CMK (cell line): ENCODE measurements at places on chromosomes 7 and 10.

DNA sequence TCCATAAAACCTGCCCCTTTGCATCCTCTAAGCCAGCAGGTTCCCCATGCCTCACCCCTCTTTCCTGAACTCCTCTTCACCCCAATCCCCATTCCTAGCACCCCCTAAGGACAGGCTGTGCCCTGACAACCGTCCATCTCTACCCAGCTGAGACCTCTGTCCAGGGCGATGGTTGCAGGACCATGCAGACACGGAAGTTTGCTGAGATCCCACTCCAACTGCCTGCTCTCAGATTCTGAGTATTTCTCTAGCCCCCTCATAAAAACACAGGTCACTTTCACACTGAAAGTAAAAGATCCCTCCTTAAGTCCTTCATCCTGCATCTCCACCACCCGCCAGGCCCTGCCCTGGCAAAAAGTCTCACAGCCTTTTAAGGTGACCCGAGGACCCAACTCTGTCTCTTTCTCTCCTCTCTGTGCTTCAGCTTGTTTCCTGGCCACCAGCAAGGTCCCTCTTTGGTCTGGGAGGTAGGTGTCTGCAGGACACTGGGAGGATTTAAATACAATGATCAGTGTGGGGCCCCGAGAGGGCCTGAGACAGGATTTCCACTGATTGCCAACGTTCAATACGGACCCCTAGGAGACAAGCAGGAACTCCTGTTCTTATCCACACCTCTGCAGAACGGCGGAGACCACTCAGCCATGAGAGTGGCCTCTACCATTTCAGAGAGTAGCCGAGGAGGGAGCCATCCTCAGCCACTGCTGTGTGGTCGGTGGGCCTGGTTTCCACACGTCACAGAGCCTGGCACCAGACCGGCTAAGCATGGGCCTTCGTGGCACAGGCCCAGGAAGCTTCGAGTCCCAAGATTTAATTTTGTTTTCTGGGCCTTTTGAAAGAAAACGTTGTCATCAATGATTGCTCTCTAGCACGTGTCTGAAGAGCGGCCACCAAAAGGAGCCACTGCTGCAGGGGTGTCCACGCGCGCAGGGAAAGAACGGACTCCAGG, 27.9 kb downstream of the CALML3 start:
- DNase-seq: no peak

GRCh38 chr7:128010391-128011127, 20.7 kb downstream of the LRRC4 start:
- DNase-seq: no peak

DNA sequence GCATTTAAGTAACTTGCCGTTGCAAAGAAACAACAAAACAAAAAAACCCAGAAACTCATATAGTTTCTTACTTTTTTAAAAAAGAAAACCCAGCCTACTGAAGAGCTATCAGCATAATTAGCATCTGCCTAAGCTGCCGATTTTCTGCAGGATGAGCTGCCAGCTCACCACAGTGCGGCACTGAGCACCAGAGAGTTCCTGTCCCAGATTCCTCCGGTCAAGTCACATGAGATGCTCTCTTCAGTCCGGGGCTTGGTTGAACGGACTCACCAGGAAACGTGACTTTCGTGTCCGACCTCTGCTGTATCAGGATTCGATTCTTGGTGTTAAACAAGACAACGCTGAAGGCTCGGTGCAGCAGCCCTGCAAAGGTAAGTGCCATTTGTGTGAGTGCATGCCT, 3.2 kb downstream of the IDI2 start:
- DNase-seq: no peak

DNA sequence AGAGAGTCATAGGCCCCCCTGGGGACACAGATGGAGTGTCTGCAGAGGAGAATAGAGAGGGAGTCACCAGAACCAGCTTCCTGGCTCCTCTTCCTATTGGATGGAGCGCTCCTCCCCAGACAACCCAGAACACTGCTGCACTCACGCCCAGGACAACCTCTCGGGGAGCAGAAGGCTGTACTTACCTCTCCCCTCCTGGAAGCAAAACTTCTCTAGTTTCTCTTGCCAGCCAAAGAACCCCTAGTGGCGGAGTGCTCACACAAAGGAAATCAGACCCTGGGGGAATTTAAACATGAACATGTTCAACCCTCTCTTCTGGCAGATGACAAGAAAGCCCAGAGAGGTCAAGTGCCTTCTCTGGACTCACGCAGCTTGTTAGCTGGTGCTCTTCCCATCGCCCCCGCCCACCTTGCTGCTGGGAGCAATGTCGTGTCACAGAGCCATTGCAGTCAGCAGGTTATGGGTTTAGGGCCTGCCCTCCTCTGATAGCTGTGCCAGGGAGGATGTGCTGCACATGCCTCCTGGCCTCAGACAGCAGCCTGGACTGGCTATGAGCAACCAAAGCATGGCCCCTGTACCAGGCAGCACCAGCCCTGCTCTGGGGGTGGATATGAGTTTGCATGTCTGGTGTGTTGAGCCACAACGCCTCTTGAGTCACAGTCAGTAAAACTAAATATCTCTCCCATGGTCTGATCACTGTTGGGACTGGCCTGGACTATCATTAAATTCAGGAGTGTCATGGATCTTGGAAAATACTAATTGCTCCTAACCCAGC, 84.4 kb downstream of the SLIT1 start:
- DNase-seq: no peak

GRCh38 chr7:45311597-45311996, 154.0 kb downstream of the RAMP3 start:
- DNase-seq: no peak

DNA sequence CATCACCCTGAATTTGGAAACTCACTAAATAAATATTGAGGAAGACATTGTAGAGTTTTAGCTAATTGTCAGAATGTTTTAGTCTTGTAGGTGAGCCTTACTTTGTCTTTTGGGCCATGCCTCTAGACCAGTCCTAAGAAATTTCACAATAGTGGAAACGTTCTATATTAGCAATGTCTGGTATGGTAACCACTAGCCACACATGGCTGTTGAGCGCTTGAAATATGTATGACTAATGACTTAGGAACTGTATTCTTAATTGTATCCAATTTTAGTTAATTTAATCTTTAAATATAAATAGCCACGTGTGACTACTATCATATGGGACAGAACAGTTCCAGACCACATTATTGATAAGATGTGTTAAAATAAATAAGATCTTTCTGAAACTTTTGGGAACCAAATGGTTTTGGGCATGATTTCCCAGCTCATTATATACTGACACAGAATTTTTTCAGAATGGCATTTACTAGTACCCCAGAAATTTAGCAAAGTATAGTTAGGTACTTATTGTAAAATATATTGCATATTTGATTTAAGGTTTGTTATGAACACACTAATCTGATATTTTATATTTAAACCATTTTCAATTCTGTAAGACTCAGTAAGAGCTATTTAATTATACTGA, 95.0 kb downstream of the VPS50 start:
- DNase-seq: no peak
